ENCODE measurements at places on chromosomes 12 and 14. TPM values are rescaled to one million over a fixed set of nuclear protein-coding genes. Genes with fewer than 3 reads are reported as not detected.

Gene TMEM119
- total RNA-seq, result under 0.01 TPM

Gene FIGNL2
- 1.2 TPM for total RNA-seq

Gene RILPL1
- total RNA-seq, result 7.4 TPM

Gene PRICKLE1
- 11.6 TPM for total RNA-seq

Gene ERP27
- total RNA-seq, result not detected

Gene CORO1C
- total RNA-seq, result 131 TPM

Gene ZNF705A
- total RNA-seq, result under 0.01 TPM

Gene OTOGL
- total RNA-seq, result 1.2 TPM

Gene NFE2
- total RNA-seq, result not detected

Gene AICDA
- total RNA-seq, result not detected

Gene MDGA2
- not detected for total RNA-seq

Gene KRT72
- total RNA-seq, result not detected

Gene MUCL1
- total RNA-seq, result not detected

Gene RAD51AP1
- 34.2 TPM for total RNA-seq

Gene PARP11
- total RNA-seq, result 5.7 TPM

Gene NAB2
- total RNA-seq, result 9.6 TPM

Gene KRT73
- total RNA-seq, result not detected

- peak; percentile 7 for DNase-seq
Measured at GRCh38 chr14:49975799-49976198, 82.9 kb downstream of the ARF6 start.

DNA sequence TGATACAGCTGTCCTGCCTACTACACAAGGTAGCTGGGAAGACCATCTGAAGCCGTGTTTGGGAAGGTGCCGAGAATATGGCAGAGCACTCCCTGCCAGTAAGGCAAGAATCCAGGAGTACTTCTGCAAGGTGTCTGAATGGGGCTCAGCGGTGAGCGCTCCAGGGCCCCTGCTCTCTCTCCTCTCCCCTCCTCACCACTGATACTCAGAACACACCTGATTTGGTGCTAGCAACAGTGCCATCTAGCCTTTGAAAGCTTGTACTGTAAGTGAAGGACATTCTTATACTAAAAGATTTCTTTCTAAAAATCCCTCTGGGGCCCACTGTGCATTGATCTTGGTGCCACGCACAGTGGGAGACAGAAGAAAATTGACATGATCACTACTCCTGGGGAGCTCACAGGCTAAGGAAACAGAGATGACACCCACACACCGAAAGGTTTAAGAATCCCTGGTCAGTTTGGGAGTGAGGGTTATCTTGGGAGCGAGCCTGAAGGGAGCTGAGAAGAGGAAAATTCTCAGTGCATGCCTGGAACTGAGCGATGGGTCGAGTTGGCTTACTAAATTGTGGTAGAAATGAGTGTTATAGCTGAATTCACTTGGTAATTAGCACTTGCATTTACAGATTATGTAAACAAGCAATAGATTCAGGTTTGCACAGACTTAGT, 216.9 kb downstream of the NTF3 start:
- DNase-seq, result peak; percentile 46

GRCh38 chr14:63492391-63492790, 50.8 kb downstream of the PPP2R5E start:
- DNase-seq, result peak; percentile 12

DNA sequence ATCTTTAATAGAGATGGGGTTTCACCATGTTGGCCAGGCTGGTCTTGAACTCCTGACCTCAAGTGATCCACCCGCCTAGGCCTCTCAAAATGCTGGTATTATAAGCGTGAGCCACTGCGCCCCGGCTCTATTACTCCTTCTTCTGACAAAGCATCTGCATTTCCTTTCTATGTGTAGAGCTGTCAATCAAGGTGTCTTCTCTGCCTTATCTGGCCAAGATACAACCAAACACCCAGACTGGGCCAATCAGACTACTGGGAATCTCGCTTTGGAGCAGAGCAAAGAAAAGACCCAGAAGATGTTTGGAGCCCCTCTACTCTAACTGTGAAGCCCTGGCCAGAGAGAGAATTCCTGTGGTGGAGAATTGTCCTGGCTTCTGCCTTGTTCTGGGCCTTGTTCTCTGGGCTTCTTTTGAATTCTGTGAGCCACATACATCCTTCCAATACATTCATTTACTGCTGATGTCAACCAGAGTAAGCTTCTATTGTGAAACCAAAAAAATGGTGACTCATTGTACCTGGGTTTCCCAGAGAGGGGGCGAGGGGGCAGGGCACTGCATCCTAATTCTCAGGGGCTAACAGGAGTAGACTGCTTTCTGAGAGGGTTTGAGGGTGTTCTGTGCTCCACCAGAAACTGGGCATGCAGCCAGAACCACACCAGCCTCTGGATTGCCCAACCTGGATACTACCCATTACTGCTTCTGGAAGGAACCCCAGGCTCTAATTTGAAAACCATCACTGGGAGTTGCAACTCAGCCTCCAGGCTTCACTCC, 18.8 kb upstream of the FLVCR2 start:
- DNase-seq, result no peak

GRCh38 chr14:24296341-24297157, 3.0 kb downstream of the DHRS1 start:
- peak; percentile 97 for DNase-seq

- DNase-seq, result peak; percentile 44
Measured at GRCh38 chr12:52171950-52172512, 19.8 kb downstream of the KRT80 start.

DNA sequence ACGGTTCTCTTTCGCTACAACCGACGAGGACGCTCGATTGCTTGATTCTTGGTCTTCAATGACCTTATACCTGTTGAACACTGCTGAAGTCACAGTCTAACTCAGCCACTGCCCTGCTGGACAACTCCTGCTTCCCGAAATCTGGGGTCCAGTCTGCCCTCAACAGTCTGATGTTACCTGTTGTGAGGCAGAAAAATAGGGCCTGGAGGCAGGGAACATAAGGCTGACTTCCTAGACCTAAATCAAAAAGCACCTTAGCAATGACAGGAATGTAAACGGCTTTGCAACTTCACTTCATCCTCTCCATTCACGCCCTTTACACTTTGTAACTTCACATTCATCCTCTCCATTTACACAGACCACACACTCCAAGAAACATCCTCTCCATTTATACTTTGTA, 597 bp upstream of the GLTP start:
- DNase-seq, result peak; percentile 15

DNA sequence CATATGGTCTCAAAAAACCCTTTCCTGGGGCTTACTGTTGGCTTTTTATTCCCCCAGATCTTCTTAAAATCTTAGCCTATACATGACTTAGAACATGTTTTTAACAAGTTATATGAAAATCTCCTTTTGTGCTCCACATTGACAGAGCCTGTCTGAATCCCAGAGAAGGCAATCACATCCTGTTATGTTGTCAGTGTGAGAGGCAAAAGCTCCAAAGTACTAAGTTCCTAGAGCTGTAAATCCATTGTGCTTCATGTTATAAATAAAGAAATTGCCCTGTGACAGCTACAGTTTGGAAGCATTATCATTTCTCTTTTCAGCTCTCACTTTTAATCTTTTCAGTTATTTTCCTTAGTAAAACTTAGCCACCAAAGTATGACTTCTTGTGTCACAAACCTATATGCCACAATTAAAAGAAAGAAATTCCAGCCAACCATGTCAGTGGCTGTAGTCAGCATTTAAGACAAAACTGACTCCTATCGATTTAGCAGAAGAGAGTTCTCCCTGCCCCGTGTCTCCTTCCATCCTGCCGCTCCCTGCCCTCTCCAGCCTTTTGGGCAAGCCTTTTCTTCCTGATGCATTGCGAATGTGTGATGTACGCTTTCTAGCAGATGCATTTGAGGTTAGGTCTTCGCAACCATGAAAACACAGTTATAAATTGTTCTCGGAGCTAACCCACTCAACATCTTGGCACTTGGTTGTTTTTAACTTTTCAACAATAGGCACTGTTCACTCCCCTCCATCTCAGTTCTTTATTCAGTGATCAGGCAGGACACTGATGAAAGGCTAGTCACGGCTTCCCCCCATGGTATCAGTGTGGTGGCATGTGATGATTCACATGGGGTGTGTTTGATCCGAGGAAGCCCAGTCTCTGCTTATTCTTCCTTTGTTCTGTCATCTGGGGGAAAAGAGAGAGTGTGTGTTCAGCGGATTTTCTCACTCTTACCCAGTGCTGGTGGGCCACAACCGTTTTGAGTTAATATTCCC, 143.5 kb downstream of the SSPN start:
- peak; percentile 59 for DNase-seq

DNA sequence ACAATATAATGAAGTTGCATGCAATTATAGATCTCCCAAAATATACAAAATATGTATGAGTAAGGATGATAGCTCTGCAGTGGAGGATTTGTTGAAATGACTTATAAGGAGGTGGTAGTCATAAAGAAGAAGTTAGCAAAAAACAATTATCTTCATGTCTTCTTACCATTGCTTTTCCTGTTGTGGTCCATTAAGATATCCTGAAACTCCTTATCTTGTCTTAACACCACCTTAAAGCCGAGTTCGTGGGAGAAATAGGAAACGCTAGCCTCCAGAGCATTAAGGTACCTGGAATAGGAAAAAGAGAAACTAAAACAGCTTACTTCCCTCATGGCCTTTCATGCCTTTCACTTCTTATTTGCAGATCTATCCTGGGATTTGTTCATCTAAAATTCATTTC, 15.2 kb downstream of the GUCY2C start:
- DNase-seq, result no peak

GRCh38 chr12:21764065-21764464, 10.4 kb downstream of the KCNJ8 start:
- no peak for DNase-seq

- DNase-seq, result peak; percentile 2
Measured at GRCh38 chr14:36105401-36105800, 71.1 kb downstream of the PTCSC3 start.

DNA sequence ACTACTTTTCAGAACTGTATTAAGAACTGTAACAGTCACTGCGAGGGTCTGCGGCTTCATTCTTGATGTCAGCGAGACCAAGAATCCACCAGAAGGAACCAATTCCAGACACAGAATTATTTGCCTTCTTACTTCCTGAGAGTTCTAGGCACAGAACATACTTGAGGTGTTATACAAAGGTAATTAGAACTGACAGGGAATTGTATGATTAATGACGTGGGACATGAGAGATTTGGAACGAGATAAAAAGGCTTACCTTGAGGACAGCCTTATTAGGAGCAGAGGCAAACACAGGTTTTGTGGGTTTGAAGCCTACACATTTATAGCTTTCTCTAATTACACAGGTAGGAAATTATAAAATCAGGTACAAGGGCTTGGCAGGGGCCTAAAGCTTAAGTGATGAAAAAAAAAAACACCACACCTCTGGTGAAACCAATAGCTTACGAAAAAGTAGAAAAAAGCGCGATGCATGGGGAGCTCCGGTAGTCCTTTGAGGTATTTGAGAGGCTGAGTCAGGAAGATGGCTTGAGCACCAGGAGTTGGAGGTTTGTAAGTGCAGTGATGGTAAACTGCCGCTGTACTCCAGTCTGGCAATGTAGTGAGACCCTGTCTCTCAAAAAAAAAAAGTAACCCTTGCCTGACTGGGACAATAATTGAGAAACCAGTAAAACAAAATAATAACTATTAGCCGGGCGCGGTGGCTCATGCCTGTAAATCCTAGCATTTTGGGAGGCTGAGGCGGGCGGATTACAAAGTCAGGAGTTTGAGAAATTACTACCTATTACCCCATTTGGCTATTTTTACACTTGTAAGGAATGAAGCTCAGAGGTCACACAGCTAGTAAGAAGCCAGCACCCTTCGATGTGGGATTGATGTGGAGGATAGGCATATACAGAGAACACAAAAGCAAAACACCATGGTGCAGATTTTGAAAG, 795 bp upstream of the ACOT2 start:
- no peak for DNase-seq

DNA sequence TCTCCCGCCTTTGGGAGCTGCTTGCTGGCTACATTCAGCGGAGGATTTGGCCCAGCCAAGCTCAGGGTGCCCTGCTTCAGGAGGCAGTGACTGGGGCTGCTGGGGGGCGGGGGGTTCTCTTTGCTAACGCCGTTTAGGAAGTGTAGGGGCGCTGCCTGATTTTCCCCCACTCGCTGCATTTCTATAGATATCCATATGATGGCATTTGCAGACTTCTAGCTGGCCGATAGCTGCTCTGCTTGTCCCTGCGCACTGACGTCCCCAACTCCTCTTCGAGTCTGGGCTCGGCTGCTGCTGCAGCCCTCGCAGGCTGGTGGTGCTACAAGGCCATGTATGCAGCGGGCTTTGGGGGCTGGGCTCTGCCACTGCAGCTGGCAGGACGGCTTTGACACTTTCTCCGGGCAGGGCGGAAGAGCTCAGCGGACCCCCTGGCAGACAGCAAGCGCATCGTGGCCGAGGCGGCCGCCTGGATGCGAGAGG, 3.1 kb downstream of the LRFN5 start:
- no peak for DNase-seq

- DNase-seq, result no peak
Measured at GRCh38 chr12:67590149-67590790, 58.3 kb upstream of the DYRK2 start.

DNA sequence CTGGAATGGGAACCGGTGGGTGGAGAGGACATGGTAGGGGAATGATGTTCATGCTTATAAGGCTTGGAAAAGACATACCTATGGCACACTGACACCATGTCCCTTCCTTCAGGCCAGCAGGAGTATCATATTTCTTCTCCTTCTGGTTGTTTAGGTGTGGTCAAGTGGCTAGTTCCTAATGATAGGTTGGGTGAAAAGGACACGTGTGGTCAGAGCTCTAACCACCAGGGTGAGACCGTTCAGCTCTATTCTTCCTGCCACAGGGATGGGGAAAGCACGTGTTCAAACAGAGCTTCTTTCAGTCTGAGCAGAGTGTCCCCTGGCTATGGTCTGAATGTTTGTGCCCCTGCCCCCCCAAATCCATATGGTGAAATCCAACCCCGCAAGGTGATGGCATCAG, 209.1 kb downstream of the PAX9 start:
- no peak for DNase-seq

DNA sequence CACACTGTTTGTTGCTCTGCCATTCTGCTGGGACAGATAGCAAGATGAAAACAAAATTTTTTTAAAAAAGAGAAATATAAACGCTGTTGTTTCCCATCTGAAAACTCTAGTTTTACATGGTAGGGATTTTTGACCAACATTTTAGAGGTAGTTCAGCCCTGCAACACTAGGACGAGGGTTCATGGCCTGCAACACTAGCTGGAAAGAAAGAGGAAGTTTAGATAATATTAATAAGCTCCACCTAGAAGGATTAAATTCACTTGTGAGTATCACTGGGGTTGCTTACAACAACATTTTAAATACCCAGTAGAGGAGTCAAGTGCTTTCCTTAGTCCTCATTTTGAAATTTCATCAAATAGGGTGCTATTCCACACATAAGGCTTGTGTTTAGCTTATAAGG, 68.2 kb downstream of the SRGAP1 start:
- DNase-seq, result no peak

DNA sequence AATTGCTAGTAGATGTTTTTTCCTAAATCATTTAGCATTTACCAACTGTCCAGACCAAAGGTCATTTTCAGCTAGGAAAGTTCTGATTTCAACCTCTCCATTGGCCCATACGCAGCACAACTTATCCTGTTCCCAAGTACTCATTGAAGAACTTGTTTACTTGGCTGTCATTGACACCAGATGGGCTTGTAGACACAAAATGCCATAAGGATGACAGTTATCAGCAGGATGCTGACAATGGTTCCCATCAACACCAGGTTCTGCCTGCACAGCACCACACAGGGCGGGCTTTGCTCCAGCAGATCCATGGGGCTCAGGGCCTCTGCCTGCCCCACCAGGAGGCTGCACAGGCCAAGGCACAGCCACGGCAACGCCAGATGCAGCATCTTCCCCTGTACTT, 36.5 kb upstream of the TMPRSS12 start:
- DNase-seq, result no peak

- peak; percentile 1 for DNase-seq
Measured at GRCh38 chr12:128387811-128388422, 120.9 kb downstream of the TMEM132C start.
